ENCODE measurements at places on chromosomes 5 and 9. TPM values are rescaled to one million over a fixed set of nuclear protein-coding genes. Genes with fewer than 3 reads are reported as not detected.

The IL31RA gene
- total RNA-seq, result 0.29 TPM

The BTNL9 gene
- not detected for total RNA-seq

- no peak for DNase-seq
These were observed 26.0 kb upstream of the SYK start for GRCh38 chr9:90775657-90776056.

DNA sequence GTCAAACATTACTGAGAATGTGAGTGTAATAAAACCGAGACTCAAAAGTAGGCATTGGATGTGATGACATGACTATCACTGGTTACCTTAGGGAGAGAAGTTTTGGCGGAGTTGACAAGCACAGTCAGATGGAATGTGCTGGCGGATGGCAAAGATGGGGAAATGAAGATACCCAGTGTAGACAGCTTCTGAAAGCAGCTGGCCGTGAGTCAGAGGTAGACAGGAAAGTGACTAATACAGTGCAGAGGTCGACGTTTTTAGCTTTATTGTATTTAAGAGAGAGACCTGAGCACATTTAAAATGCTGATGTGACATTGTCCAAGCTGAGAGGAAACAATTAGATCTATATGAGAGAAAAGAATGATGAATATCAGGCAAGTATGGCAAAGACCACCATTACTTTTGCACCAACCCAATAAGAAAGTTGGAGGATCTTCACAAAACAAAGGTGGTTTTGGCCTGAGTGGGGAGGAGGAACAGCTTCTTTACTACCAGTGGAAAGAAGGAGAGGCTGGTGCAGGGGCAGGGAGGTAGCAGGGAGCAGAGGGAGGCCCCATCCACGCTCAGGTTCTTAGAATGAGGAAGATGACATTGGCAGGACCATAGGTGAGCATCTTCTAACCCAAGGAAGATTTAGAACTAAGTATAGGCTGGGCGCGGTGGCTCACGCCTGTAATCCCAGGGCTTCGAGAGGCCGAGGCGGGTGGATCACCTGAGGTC, 36.7 kb upstream of the KCNIP1 start:
- peak; percentile 81 for DNase-seq

GRCh38 chr5:93874491-93874890, 133.1 kb upstream of the POU5F2 start:
- no peak for DNase-seq

GRCh38 chr5:58262226-58262625, 197.7 kb downstream of the PLK2 start:
- no peak for DNase-seq

DNA sequence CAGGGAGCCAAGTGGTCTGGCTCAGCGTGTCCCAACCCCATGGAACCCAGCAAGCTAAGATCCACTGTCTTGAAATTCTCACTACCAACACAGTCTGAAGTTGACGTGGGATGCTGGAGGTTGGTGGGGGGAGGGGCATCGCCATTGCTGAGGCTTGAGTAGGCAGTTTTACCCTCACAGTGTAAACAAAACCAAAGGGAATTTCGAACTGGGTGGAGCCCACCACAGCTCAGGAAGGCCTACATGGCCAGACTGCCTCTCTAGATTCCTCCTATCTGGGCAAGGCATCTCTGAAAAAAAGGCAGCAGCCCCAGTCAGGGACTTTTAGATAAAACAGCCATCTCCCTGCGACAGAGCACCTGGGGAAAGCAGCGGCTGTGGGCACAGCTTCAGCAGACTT, 17.1 kb upstream of the FBXL17 start:
- DNase-seq, result no peak

GRCh38 chr9:111016426-111017045, 21.7 kb downstream of the LPAR1 start:
- no peak for DNase-seq

DNA sequence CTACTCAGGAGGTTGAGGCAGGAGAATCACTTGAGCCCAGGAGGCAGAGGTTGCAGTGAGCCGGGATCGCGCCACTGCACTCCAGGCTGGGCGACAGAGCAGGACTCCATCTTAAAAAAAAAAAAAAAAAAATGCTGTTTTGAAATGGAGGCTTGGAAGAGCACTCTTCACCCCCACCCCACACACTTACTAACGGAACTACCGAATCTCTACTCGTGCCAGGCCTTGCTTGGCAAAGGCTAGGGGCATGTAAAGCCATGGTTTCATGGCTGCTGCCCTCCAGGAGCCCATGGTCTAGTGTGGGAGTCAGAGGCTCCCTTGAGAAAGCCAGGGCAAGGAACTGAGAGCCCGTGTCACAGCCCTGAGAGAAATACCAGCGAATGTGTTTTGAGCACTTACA, 21.3 kb downstream of the PCDHGC5 start:
- DNase-seq, result no peak

- no peak for DNase-seq
These were observed 616 bp downstream of the RNF130 start for GRCh38 chr5:180070756-180071530.

- DNase-seq, result peak; percentile 70
These were observed 98.9 kb upstream of the CPEB4 start for GRCh38 chr5:173789031-173789920.

DNA sequence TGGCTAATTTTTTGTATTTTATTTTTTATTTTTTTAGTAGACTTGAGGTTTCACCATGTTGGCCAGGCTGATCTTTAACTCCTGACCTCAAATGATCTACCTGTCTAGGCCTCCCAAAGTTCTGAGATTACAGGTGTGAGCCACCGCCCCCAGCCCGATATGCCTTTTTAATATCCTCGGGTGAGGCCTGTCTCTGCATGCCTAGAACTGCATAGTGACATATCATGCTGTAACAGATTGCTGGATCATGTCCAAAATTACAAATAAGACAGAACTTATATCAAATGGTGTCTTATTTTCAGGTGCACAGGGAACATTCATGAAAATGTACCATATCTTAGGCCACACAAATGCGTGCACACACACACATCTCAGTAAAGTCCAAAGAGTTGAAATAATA, 39.1 kb upstream of the PJA2 start:
- DNase-seq, result no peak

- peak; percentile 63 for DNase-seq
These were observed 119.8 kb downstream of the SSBP2 start for GRCh38 chr5:81631124-81631523.

DNA sequence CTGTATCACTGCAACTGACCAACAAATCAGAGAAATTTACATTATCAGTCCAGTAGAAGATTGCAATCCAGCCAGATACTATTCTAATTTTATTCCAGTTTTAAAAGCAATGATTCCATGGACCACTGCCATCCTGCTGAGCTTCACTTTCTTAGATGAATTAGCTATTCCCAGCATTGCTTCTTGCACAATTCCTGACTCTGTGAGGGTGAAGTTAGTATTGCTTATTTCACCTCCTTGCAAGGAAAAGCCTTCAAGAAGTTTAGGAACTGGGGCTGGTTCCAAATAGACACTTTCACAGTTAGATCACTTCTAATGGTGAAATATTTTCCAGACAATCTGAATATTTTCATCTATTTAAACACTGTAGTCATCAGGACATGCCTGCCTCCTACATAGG, 338.6 kb upstream of the TNC start:
- DNase-seq, result no peak

Measured in activated CD4-positive, alpha-beta memory T cell treated with anti-CD3 and anti-CD28 coated beads for 36 hours (primary cell).